ENCODE measurements at places on chromosomes 6 and 20. TPM values are rescaled to one million over a fixed set of nuclear protein-coding genes. Genes with fewer than 3 reads are reported as not detected.
A peak's percentile ranks its signal among the peaks of the same experiment; 100 is the strongest.

Gene PPIL1
- polyA plus RNA-seq, result 56.6 TPM

Gene SLC25A27
- polyA plus RNA-seq, result 44.8 TPM

DNA sequence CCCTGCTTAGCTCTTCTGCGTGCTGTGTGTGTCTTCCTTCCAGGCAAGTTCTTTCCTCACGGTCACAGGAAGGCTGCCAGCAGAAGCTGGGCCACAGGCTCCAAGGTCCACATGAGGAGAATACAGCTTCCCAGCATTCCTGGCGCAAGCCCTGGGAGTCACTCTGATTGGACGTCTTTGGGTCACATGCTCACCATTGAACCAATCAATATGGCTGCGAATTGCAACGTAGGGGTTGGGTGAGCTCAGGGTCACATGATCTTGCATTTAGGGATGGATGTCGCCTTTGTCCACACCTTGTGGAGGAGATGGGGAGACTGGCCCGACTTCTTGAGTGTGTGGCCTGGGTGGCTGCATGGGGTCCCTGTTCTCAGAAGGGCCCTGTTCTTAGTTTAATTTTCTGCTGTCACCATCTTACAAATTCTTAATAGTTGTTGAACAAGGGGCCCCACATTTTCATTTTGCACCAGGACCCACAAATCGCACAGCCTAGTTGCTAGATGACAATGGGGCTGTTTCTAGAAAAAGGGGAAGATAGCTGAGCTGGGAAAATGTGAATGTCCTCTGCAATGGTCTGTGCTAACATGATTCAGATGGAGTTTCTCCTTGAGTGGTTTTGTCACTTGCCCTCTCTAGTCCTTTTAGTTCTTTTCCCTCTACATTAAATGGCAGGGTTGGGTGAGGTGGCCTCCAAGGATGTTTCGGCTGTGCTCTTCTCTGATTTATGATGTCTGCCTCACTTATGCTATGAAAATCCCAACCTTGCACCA is 149.6 kb downstream of the CDH26 start:
- DNase-seq, result no peak

Gene GPX5
- polyA plus RNA-seq, result not detected

DNA sequence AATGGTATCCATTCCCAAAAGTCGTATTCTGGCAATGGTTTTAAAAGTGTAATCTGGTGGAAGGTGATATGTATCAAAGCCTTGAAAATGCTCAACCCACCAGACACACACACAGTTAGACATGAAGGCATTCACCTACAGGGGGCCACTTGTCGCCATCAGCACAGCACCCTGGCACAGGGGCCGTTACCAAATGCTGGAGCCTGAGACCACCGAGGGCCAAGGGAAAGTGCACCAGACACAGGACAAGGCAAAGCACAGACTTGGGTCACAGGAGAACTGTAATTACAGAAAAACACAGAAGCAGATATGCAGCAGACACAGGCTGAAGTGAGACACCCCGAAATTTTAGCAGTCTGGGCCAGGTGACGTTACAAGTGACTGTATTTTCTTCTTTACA is 9.3 kb downstream of the TAF4 start:
- DNase-seq, result no peak

Gene CDKN1A
- polyA plus RNA-seq, result 8.4 TPM

Gene COL9A3
- 27.3 TPM for polyA plus RNA-seq

DNA sequence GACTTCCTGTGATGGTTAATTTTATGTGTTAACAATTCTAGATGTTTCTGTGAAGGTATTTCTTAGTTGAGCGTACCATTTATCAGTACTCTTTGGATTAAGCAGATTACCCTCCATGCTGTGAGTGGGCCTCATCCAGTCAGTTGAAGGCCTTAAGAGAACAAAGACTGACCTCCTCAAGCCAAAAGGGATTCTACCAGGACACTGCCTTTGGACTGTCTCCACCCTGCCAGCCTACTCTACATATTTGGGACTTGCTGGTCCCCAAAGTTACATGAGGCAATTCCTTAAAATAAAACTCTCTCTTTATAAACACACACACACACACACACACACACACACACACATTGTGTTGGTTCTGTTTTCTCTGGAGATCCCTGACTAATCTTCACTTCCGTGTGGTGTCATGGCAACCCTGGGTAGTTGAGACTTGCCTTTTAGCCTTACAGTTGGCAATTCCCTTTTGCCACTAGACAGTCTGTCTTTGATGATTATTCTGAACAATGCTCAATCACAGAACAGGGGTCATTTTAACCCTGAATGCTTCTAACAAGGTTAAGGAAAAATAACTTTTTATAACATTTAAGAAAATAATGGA is 32.2 kb downstream of the MRAP2 start:
- DNase-seq, result no peak

GRCh38 chr20:21241406-21241805 is 61.7 kb upstream of the XRN2 start:
- DNase-seq, result no peak

DNA sequence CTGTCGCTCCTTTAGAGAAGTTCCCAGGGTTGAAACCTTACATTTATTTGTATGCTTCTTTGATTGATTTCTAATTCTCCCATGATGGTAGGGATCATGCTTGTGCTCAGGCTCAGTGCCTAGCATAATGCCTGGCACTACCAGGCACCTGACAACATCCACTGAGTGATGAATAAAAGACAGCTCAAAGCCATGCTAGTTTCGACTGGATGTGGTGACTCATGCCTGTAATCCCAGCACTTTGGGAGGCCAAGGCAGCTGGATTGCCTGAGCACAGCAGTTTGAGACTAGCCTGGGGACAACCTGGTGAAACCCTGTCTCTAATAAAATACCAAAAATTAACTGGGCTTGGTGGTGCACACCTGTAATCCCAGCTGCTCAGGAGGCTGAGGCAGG is 11.6 kb upstream of the CD164 start:
- no peak for DNase-seq

Gene FOXS1
- 4.9 TPM for polyA plus RNA-seq

Gene NKX2-4
- polyA plus RNA-seq, result not detected

- DNase-seq, result no peak
Observed at GRCh38 chr6:168939796-168940195, 313.9 kb downstream of the THBS2 start.

Gene BPIFA1
- not detected for polyA plus RNA-seq

DNA sequence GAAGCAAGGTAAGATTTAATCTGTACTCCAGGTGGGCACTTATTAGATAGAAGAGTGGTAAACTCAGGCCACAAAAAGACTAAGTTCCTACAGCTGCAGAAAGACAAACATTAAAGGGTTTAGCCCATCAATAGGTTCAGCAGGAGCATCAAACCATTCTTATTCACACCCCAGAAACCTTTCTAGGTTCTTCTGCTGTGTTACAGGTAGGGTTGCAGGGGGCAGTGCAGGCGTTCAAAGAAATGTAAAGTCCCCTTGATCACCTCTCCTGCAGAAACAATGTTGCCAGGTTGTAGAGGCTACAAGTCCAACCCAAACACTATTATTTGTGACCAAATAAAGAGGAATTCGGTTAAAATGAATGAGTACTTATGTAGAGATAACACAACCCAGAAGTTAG is 31.8 kb downstream of the PHACTR1 start:
- no peak for DNase-seq

Gene VPS16
- 39.6 TPM for polyA plus RNA-seq

DNA sequence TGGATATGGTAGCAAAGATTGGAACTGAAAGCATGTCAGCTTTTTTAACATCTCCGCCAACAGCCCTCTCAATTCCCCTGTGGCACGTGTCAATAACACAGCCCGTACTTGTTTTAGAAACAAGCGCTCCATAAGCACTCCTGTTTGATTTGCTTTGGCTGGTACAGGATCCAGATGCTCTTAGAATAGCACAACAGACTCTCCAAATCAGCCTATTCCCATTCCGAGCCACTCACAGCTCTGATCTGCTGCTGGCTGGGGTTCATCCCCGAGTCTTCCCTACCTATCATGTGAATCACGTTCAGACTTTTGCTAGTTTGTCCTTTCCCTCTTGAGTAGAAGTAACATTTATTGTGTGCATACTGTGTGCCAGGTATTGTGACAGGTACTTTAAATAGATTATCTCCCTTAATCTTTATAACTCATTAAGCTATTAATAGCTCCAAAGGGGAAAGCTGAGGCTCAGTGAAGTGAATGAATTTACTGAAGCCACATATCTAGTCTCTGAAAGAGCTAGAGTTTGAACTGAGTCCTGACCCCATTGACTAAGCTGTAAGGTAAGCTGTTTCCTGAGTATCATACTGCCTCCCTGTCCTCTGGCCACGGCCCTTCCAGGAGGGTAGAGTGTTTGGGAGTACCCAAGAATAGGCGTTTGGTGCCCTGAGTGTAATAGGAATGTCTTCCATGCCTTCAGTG is 46.7 kb downstream of the RALY start:
- no peak for DNase-seq

- DNase-seq, result no peak
Observed at GRCh38 chr6:13892017-13892645, 32.6 kb upstream of the RNF182 start.

DNA sequence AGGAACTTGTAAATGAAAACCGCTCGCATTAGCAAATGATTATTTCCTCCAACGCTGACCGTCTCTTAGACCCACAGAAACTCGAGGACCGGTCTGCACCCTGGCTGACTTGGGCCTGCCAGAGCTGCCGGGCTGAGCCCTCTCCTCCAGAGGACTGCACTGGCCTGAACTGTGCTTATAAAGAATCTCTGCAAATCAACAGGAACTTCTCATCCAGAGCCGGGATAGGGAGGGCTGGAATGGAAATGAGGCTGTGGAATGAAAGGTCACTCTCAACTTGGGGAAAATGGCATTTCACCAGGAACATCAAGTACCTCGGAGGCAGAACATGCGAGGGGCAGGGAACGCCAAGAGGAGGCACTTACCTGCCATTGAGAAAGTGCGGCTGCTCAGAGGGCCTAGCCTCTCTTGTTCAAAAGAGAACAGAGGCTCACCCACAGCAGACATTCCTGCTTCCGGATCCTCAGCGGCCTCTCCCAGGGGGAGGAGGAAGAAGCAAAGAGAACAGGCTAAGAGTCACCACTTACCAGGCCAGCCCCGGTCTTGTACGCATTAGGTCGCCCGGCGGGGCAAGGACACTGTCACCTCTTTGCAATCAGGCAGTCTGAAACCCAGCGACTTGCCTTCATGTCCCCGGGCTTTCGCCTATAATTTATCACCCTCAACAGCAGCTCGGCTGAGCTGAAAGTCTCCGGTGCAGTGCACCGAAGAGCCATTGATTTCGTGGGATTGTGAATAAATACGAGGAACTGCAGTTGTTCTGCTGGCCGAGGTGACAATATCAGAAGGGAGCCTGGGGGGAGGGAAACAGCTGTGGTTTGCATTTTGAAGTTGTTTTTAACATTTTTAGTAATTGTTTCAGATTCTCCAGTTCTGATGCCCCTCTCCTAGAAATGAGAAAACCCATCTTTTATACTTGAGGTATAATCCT is 37.6 kb downstream of the ZMYND8 start:
- DNase-seq, result peak; percentile 60

- DNase-seq, result no peak
Observed at GRCh38 chr20:36370991-36371790, 65.1 kb downstream of the DLGAP4 start.

GRCh38 chr6:159980474-159980873 is 11.6 kb downstream of the IGF2R start:
- DNase-seq, result no peak

Gene TSPYL4
- 63.2 TPM for polyA plus RNA-seq

Gene PSMB9
- polyA plus RNA-seq, result 5.1 TPM

- DNase-seq, result no peak
Observed at GRCh38 chr20:25254986-25255680, 7.2 kb downstream of the PYGB start.

Gene OR2H1
- not detected for polyA plus RNA-seq

DNA sequence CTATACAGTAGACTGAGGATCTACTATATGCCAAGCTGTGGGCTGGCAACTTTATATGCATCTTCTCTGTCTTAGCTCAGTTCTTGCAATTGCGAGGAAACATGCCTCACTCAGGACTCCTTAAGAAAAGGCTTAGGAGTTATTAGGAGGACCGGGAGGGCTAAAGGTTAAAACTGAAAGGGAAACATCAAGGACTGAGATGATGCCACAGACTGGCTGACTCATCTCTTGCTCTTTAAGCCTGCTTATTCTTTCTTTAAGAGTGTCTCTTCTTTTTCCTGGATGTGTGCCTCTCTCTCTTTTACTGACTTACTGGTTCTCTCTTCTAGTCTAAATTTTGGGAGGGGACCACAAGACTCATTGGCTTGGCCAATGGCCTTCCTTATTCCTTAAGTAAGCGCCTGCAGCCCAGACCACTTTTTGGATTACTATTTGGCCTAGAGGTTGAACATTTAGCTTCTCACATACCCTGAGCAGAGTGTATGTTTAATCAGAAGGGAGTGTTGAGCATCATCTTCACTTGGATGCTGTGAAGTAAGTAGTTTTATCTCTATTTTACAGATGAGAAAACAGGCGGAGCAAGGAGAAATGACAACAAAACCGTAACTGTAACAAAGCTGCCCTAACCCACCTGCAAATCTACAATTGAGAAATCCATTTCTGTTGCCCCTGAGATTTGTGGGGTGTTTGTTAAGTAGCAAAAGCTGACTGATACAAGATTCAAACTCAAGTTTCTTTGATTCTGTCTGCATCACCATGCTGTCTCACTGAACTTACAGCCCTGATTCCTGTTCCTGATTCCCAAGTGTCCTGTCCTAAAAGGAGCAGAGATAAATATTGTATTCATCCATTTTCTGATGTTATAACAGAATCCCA is 7.2 kb upstream of the SDC4 start:
- DNase-seq, result no peak

DNA sequence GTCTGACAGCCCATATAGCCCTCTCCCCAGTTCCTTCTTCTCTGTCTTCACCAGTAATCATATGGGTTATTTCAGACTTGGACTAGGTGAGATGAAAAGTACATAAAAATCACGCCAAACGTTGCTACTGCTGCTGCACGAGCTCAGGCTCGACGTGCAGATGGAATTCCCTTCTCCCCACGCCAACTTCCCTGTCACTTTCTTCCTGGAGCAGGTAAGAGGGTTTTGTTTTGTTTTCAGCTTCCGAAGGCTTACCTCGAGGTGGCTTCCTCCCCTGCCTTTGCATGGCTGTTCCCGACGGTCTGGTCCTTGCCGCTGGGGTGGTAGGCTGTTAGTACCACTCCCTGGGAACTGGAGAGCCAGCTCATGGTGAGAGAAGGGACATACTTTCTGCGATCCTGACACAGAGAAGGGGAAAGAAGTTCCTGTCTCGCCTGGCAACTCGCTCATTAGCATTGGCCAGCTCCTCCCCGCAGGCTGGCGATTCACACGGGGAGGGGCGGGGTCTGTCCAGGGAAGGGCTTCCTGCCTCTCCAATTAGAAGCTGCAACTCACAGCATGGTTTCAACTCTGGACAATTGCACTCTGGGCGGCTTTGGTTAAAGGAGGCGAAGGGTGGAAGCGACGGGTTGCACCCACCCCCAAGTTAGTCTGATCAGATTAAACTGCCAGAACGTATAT is at the start of gene ARHGAP18:
ARHGAP18 (minus strand) TSS at position 409 of the 681 bp plus-strand sequence; CDS start at position 368, 41 bp downstream.
- peak; percentile 67 for DNase-seq

Measured in renal cortex interstitium (tissue), 15 donors.